ENCODE measurements at places on chromosomes 3 and 15.

- DNase-seq, result no peak
These were observed 190.8 kb downstream of the ADAMTSL3 start for GRCh38 chr15:83844742-83845141.

DNA sequence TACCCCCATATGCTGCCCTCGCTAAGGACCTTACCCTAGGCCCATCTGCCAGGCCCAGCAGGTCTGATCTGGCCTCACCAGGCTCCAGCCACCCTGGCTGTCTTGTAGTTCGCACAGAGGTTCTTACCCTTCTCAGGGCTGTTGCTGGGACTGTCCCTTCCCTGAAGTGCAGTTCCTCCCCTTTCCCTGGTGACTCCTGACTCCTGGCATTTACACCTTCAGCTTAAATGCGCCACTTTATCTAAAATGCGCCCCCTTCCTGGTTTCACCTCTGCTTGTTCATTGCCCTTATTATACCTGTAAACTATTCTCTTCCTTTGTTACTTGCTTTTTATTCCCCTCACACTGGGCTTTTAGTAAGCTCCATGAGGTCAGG lies 835 bp upstream of the TTLL3 start:
- no peak for DNase-seq

DNA sequence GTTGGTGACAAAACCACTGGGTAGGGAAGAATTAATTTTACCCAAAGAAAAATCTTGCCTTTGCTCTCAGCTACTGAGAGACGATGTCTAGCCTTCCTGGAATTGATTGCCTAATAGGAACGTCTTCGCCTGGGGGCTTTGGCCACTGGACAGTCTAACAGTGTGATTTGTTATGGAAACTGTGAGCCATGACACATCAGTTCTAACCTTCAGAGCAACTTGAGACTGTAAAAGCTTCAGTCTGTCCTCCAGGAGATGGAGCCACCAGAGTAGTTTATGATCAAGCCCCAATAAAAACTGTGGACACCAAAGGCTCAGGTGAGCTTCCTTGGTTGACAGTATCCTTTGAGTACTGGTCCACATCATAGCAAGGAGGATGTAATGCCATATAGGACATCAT lies 235.8 kb upstream of the TMCO5A start:
- DNase-seq, result no peak

GRCh38 chr15:94421706-94422105 lies 190.3 kb downstream of the MCTP2 start:
- DNase-seq, result no peak

DNA sequence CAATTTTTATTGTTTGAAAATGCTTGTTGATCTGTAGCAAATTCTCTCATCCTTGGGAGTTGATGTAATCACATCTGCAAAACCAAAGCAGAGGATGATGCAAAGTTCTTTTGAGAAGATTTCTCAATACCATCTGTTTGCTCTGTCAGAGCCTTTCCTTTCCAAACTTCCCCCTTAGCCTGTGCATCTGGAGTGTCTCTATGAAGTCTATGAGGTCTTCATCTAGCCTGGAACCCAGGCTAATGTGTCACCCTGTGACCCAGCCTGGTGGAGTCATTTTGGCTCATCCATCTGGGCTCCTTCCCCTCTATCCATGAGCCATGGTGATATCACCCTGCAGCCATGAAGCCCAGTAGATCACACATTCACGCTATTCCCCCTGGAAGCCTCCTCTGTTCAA lies 123.2 kb upstream of the SLC7A14 start:
- no peak for DNase-seq

DNA sequence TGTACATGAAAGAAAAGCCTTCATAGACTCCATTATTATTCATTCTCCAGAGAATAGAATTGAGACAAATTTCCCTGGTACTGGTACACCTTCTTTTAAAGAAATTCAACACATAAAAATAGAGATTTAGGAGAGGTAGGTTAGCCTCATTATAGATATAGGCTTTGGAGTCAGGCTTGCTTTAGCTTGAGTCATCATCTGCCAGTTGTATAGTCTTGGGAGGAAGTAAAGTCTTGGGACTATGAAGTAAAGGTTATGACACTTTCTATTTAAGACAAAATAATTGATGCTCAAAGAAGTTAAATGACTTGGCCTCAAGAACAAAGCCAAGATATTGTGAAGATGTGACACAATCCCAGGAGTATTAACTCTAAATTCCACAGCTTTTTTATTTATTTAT lies 4.3 kb downstream of the HRG start:
- DNase-seq, result no peak

GRCh38 chr3:172384836-172385235 lies 63.4 kb downstream of the GHSR start:
- DNase-seq, result no peak

GRCh38 chr3:52530918-52531826 lies 2.5 kb downstream of the NT5DC2 start:
- peak; percentile 9 for DNase-seq

Measured in CD4-positive, alpha-beta T cell treated with Interleukin-15 for 1 hour (primary cell).